ENCODE measurements at places on chromosomes 2 and 18.
A peak's percentile ranks its signal among the peaks of the same experiment; 100 is the strongest.

- DNase-seq, result peak; percentile 41
Observed at GRCh38 chr18:47283476-47283875, 32.0 kb upstream of the SKOR2 start.

GRCh38 chr2:170710609-170710979 is 4.5 kb upstream of the SP5 start:
- DNase-seq, result no peak

GRCh38 chr2:170965446-170966225 is 36.6 kb downstream of the GORASP2 start:
- no peak for DNase-seq

GRCh38 chr2:111030945-111031344 is 89.8 kb upstream of the BCL2L11 start:
- no peak for DNase-seq

- DNase-seq, result no peak
Observed at GRCh38 chr2:85972355-85972754, 83.6 kb upstream of the ST3GAL5 start.

DNA sequence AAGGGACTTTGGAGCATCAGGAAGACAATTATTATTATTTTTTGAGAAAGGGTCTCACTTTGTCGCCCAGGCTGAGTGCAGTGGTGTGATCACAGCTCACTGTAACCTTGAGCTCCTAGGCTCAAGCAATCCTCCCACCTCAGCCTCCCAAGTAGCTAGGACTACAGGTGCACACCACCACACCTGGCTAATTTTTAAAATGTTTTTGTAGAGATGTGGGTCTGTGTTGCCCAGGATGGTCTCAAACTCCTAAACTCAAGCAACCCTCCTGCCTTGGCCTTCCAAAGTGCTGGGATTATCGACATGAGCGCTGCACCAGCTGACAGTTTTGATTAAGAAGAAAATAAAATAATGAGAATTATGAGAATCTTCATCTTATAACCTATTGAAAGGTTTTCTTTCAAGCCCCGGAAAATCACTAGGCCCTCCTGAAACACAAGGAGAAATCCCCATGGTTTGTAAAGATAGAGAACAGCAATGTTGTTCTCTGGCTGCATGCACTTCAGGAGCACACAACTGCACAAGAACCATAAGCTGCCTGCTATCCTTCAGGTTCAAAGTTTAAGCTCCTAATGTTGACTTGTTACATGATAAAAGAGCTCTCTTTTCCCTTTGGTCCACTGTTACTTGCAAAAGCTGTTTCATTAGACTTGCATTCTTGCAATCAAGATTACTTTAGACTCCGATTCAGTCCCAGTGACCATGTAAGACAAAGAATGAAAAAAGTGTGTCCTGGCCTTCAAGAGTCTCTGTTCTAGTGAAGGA is 16.8 kb downstream of the NPC1 start:
- no peak for DNase-seq

GRCh38 chr2:158197940-158198339 is 96.3 kb downstream of the UPP2 start:
- DNase-seq, result no peak

DNA sequence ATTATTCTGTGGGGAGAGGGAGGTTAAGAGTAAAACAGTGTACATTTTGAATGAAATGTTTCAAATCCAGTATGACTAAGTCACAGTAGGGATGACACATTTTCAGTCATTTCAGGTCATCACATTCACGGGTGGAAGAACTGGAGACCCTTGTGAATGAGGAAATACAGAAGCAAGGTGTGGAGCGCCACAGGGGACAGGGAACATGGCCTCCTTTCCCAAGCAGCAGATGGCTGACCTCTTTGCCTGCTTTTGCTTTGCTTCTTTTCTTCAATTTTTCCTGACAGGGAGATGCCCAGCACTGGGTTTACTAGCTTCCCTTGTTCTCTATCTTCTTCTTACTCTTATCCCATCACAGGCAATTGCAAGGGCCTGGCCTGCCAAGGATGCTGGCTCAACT is 278.9 kb upstream of the DLGAP1 start:
- no peak for DNase-seq

- DNase-seq, result no peak
Observed at GRCh38 chr2:172308253-172308935, 119.0 kb upstream of the ITGA6 start.

GRCh38 chr18:77150588-77150987 is 18.0 kb upstream of the MBP start:
- DNase-seq, result no peak

- no peak for DNase-seq
Observed at GRCh38 chr2:79114797-79115494, 5.3 kb upstream of the REG1A start.

DNA sequence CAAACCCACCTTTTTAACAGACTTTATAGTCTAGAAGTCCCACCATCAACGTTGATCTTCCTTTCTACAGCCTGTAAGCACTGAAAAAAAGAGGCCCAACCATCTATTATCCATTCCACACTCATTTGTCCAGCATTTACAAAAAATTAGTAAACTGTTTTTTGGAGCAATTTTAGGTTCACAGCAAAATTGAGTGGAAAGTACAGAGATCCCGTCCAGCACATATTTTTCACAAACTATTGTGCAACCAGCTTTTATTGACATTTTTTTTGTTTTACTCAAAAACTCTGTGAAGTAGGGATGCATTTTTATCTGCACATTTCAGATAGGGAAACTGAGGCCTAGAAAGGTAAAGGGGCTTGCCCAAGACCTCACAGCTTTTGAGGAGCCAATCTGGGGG is 68.6 kb downstream of the TNP1 start:
- DNase-seq, result no peak

- no peak for DNase-seq
Observed at GRCh38 chr2:144914622-144915318, 394.9 kb upstream of the ZEB2 start.

DNA sequence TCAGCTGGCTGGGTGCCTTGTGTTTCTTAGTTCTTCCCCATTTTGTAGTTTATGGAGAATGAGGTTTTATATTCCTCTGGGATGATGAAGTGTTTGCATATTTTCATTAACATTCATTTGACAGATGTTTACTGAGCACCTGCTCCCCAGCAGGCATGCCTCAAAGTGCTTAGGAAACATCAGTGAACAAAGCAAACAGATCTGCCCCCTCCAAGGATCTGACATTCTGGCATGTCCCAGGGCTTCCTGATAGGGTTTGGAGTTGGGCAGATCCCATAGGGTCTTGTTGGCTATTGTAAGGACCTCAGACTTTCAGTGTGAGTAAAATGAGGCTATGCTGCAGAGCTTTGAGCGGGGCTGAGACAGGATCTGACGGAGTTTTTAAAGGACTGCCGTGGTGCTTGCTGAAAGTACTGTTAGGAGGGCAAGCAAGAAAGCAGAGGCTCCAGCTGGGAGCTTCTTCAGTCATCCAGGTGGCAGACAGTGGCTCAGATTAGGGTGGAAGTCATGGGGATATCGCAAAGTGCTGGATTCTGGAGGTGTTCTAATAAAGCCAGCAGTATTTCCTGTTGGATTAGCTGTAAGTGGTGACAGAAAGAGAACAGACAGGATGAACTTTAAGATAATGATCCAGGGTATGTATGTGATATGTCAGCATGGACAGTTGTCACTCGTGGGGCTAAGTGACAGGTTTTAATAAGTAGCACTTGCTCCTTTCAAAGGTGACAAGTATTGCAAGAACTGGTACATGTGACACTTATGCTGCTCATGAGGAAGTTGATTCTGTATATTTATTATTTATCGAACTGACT is 11.3 kb upstream of the IAH1 start:
- DNase-seq, result no peak

DNA sequence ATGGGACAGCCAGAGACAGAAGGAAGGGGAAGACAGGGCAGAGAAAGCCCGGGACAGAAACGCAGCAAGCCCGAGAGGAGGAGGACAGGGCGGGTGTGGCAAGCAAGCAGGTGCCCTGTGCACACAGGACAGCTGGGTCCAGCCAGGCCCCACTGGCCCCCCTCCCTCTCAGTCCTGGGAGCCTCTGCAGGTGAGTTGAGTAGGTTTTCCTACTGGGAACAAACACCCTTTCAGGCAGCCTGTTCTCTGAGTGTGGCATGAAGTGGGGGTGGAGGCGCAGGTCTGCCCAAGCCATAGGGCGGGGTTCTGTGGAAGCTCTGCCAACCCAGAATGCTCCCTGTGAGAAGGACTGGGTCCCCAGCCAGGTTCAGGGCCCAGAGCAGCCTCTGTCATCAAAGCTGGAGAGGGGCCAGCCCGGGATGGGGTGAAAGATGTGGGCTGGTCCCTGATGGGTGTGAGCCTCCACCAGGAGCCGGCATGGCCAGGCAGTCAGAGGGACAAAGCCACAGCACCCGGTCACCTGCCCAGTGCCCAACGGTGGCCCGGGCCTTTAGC is 129.4 kb downstream of the TFCP2L1 start:
- DNase-seq, result peak; percentile 15

DNA sequence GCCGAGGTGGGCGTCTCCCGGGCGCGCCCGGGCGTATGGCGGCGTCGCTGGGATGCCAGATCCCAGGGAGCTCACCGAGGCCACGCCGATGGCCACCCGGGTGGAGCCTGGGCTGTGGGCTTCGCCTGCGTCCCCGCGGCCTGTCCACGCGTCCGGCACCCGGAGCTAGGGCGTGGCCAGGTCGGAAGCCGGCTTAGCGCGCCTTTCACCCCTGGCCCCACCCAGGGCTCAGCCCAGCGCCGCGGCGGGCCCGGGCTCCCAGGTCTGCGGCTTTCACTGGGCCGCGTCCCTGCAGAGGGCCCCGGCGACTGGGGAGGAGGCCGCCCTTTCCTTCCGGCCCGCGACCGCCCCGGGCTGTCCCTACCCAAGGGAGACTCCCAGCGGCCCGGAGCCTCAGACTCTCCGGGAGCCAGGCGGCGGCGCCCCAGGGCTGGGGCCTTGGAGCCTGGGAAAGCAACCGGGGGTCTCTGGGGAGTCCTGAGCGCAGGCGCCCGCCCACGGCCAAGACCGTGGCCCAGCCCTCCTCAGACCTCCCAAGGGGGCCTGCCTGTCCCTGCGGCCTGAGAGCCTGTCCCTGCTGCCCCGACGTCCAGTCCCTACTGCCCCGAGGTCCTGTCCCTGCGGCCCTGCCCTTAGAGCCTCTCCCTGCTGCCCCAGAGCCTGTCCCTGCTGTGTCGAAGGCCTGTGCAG is 36.3 kb upstream of the ITM2C start:
- DNase-seq, result no peak

GRCh38 chr2:69577467-69578197 is 65.9 kb downstream of the AAK1 start:
- DNase-seq, result no peak

GRCh38 chr2:205511641-205512040 is 170.7 kb upstream of the NRP2 start:
- DNase-seq, result no peak

DNA sequence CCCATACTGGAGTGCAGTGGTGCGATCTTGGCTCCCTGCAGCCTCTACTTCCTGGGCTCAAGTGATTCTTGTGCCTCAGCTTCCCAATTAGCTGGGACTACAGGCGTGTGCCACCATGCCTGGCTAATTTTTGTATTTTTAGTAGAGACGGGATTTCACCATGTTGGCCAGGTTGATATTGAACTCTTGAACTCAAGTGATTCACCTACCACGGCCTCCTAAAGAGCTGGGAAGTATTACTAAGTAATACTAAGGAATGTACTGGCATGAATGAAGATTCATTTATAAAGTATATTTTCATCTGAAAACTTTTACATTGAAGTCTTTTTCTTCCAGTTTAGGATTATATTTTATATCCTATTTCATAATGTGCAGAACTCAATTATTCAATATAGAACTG is 38.1 kb downstream of the NUP35 start:
- no peak for DNase-seq

- no peak for DNase-seq
Observed at GRCh38 chr2:239375278-239376061, 25.4 kb downstream of the HDAC4 start.

GRCh38 chr18:13462686-13463085 is 244.1 kb downstream of the LDLRAD4 start:
- no peak for DNase-seq

DNA sequence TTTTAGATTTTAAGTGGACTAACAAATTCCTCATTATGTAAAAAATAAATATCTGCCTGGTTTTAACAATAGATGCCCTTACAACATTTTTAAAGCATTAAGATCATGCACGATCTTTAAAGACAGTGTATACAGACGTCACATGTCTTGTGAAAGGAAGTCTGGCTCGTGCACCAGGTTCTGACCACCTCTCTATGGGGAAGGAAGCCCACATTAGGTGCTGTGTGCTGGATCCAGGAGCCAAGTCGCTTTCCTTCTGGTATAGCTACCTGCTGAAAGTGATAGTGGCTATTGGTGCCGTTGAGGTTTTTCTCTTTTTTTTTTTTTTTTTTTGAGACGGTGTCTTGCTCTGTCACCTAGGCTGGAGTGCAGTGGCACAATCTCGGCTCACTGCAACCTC is 116.5 kb downstream of the NCK2 start:
- DNase-seq, result no peak

GRCh38 chr2:85886590-85886989 is 2.2 kb downstream of the ST3GAL5 start:
- DNase-seq, result no peak

DNA sequence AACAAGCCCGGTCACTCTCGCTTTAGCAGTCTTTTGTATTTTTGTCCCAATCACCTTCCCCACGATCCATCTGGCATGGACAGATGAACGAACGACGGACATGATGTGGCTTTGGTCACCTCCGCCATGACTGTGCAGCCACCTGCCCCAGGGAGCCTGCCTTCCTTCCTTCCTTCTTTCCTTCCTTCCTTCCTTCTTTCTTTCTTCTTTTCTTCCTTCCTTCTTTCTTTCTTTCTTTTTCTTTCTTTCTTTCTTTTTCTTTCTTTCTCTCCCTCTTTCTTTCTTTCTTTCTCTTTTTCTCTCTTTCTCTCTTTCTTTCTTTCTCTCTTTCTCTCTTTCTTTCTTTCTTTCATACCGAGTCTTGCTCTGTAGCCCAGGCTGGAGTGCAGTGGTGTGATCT is 39.0 kb downstream of the ATP8B1 start:
- no peak for DNase-seq

- no peak for DNase-seq
Observed at GRCh38 chr2:237315170-237315828, 98.7 kb downstream of the COL6A3 start.

GRCh38 chr18:31046916-31047315 is 4.4 kb upstream of the DSC3 start:
- no peak for DNase-seq

DNA sequence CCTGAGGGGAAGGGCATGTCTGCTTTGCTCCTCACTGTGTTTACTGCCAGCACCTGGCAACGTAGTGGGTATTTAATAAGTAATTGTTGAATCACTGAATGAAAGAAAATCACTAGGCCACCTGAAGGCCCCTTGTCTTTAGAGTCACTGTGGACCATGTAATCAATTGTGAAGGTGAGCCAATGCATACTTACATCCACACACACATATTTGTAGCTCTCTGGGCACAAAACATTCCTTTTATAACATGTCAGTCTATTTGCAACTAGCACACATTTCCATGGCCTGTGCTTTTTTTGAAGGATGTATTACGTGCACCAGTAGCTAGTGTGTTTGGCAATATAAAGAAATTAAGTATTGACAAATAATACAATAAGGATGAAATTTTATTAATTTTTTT is 11.2 kb downstream of the ATP8B1 start:
- no peak for DNase-seq

- DNase-seq, result no peak
Observed at GRCh38 chr2:208252716-208253492, 2.0 kb downstream of the IDH1 start.

Data from SHP77 (cell line).